Muscle of leg (tissue), 16 donors: ENCODE measurements at places on chromosomes 3 and 15.

DNA sequence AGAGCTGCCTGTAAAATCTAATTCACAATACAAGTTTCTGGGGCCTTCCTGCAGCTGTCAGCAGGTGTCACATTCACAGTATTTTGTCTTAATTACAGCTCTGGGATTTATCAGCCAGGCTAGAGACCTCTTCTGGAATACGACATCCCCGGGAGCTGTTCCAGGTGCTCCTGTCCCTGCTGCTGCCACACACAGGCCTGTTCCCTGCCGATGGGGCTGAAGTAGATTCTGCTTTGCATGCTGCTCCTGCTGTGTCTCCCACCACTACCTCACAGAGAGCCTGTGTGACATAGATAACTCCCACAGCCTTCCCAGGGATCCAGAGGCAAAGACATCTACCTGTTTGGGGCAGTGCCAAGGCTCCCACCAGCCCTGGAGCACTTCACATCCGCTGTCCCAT lies 20.4 kb downstream of the COLQ start:
- DNase-seq: no peak

GRCh38 chr3:53375019-53375418 lies 27.7 kb upstream of the DCP1A start:
- DNase-seq: peak; percentile 51

DNA sequence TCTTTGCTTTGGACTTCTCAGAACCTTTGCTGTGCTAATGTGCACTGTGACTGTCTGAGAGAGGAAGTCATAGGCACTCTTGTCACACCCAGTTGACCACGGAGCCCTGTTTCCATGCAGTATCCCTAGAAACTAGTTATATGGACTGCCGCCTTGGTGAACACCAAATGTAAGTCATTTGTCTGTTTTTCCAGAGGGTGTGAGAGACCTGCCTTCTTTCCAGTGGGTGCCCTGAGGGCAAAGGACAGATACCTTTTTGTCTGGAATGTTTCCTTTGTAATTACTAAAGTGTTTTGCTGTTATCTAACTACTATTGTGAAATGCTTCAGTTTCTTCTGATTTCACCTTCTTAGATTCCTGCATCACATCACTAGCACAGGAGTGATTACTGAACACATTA lies 91.8 kb downstream of the LARS2 start:
- DNase-seq: no peak

GRCh38 chr3:131250466-131250865 lies 131.1 kb upstream of the NUDT16 start:
- DNase-seq: no peak

DNA sequence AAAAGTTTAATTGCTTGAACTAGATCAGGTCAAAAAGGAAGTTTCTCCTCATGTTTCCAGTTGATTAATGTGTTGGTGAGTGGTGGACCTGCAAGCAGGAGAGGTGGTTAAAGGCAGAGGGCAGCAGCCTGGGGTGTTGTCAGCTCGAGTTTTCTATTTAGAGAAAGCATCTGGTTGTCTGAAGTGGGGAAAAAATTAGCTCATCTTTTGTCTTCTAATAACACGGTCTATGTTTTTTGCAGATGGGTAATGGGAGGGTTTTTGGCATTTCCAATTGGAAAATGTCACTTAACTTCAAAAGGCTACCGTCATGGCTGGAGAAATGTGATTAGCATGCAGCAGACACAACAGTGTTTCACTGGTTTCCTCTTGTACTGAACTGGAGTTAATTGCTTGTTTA lies 122.6 kb downstream of the ITPR1 start:
- DNase-seq: peak; percentile 68

DNA sequence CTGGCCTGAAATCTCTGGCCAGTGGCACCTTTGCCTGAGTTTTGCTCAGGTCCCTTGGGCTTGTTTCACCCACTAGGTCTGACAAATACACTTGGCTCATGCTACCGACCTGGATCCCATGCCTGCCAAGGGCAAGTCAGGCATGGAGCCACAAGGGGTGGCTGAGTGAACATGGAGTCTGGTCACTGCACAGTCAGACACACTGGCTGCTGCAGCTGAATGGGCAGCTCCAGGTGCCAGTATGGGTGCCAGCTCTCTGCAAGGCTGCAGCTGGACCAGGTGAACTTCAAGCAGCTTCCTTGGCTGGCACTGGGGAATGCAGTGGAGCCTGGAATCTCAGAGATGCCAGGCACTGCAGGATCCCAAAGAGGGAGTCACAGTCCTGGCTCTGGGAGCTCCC lies 170.3 kb downstream of the NECTIN3 start:
- no peak for DNase-seq

DNA sequence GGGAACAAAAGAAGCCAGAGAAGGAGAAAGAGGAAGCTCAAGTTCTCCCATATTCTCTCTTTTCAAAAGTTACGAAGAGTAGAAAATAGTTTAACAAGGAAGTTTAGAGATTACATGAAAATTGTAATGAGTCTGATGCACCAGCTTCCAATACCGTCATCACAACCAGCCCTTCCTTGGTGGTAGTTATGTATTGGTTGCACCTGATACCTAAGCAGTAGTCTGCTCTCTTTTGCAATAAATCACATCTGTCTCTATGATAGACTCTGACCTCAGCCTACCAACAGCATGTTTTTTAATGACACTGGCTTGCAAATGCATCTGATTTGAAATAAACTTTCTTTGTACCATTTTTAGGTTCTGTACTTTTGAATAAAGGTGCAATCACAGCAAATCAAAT lies 575.8 kb downstream of the FHIT start:
- DNase-seq: no peak

DNA sequence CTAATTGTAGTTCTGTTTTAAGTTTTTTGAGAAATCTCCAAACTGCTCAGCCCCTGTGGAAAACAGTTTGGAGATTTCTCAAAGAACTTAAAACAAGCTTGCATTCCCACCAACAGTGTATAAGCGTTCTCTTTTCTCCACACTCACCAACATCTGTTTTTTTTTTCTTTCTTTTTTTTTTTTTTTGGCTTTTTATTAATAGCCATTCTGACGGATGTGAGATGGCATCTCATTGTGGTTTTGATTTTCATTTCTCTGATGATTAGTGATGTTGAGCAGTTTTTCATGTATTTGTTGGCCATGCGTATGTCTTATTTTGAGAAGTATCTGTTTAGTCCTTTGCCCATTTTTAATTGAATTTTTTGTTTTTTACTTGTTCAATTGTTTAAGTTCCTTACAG lies 73.1 kb upstream of the COL8A1 start:
- DNase-seq: no peak

GRCh38 chr3:189132231-189132671 lies 39.5 kb upstream of the TPRG1 start:
- no peak for DNase-seq

GRCh38 chr3:12175137-12175593 lies 16.5 kb upstream of the TIMP4 start:
- DNase-seq: no peak

DNA sequence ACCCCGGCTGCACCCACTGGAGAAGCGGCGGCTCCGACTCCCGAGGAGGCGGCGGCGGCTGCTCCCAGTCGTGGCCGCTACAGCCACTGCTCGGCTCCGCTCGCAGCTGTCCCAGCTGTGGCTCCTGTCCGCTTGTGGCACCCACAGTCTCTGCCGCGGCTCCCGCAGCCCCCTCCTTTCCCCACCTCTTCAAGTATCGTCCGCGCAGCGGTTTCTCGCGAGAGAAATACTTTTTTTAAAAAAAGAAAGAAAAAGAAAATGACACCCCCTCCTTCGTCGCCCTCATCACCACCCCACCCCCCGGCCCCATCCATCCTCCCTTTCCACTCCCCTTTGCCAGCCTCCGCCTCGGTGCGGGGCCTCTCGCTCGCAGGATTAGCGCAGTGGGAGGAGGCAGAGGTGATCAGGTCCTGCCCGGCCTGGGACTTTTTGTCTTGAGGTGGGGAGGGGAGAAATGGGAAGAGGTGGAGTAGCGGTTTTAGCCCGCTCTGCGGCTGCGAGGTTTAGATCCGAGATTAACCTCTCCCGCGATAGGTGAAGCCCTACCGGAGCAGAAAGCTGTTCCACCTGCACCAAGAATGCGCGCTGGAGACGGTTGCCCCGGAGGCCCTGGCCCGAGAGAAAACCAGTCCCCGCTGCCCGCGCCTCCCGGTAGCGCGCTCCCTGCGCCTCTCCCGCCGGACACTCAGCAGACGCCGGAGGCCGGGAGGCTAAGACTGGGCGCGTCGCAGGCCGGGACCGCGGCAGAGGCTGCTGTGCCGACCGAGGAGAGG lies at the start of gene FBN1:
FBN1 (minus strand) TSS at position 152 of the 773 bp plus-strand sequence. CDS start 940 bp downstream, outside the sequence.
- DNase-seq: peak; percentile 98
